Heart left ventricle (tissue), 16 donors: ENCODE measurements at places on chromosomes 3 and 15.

GRCh38 chr3:44862226-44862637 is 520 bp downstream of the TMEM42 start:
- no peaks in the 10 kb centered on the region for H3K27me3 ChIP-seq
- no peaks in the 10 kb centered on the region for H3K36me3 ChIP-seq
- peak overlapping the region; percentile 96 for H3K27ac ChIP-seq
- H3K4me1 ChIP-seq, result peaks cover 6% of the 10 kb centered on the region
- peak overlapping the region; percentile 73 for H3K4me3 ChIP-seq
- no peak for DNase-seq

GRCh38 chr3:185793381-185793780 is 31.5 kb downstream of the IGF2BP2 start:
- no peak for DNase-seq
- no peak overlapping the region for H3K4me3 ChIP-seq
- H3K36me3 ChIP-seq, result no peaks in the 10 kb centered on the region
- no peak overlapping the region for H3K27ac ChIP-seq
- no peaks in the 10 kb centered on the region for H3K4me1 ChIP-seq
- no peaks in the 10 kb centered on the region for H3K27me3 ChIP-seq

- H3K4me1 ChIP-seq, result peaks cover 35% of the 10 kb centered on the region
- H3K4me3 ChIP-seq, result no peak overlapping the region
- no peak overlapping the region for H3K27ac ChIP-seq
- DNase-seq, result no peak
These were observed 14.7 kb downstream of the CHD2 start for GRCh38 chr15:92914768-92915221.

GRCh38 chr3:117427081-117427480 is 717.5 kb downstream of the TUSC7 start:
- no peaks in the 10 kb centered on the region for H3K36me3 ChIP-seq
- no peak overlapping the region for H3K4me3 ChIP-seq
- no peak for DNase-seq
- H3K27ac ChIP-seq, result no peak overlapping the region

DNA sequence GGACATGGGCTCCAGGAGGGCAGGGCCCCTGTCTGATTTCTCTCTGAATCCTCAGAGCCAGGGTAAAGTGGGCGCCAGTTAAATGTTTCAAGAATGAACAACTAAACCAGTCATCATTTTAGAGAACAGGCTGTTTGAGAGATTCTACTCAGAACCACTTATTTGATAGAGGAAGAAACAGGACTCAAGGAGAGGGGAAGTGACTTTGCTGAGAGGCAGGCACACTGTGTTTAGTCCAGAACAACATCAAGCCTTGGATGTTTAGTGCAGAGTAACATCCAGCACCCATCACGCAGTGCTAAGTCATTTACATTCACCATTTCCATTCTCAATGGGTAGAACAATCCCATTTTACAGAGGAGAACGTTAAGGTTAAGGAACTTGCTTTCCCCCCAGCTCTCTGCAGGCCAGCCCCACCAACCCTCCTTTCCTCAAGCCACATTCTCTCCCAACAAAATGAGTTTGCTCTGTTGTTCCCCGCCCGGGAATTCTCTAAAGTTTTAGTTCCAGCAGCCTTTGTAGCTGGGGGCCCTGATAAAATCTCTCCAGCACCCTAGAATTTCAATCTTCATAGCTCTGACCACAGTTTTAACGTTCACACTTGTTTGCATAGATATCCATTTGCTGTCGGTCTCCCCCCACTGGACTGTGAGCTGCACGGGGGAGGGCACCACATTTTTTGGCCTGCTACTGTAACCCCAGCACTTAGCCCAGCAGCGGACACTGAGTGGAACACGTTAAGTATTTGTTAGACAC is 962 bp downstream of the NMNAT3 start:
- H3K27me3 ChIP-seq, result no peaks in the 10 kb centered on the region
- no peaks in the 10 kb centered on the region for H3K4me1 ChIP-seq
- H3K4me3 ChIP-seq, result peak overlapping the region; percentile 75
- no peaks in the 10 kb centered on the region for H3K36me3 ChIP-seq
- no peak for DNase-seq
- H3K27ac ChIP-seq, result no peak overlapping the region

DNA sequence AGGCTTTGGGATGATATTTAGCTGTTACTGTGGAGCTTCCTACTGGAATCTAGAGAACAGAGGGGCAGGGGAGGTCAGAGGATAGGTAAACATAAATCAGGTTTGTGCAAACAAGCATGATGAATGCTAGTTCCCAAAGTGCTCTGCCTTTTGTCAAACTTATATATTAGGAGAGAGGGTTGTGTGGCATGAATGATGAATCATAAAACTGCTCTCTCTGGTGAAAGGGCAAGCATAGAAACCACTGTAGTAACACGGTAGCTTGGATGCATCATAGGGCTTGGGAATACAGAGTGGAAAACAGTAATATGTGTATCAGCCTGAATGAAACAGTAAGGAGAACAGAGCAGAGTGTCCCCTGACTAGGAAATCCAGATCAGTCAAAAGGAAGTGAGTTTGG is 486.7 kb downstream of the IL5RA start:
- no peak overlapping the region for H3K4me3 ChIP-seq
- no peaks in the 10 kb centered on the region for H3K4me1 ChIP-seq
- H3K36me3 ChIP-seq, result no peaks in the 10 kb centered on the region
- H3K27me3 ChIP-seq, result no peaks in the 10 kb centered on the region
- no peak overlapping the region for H3K27ac ChIP-seq

DNA sequence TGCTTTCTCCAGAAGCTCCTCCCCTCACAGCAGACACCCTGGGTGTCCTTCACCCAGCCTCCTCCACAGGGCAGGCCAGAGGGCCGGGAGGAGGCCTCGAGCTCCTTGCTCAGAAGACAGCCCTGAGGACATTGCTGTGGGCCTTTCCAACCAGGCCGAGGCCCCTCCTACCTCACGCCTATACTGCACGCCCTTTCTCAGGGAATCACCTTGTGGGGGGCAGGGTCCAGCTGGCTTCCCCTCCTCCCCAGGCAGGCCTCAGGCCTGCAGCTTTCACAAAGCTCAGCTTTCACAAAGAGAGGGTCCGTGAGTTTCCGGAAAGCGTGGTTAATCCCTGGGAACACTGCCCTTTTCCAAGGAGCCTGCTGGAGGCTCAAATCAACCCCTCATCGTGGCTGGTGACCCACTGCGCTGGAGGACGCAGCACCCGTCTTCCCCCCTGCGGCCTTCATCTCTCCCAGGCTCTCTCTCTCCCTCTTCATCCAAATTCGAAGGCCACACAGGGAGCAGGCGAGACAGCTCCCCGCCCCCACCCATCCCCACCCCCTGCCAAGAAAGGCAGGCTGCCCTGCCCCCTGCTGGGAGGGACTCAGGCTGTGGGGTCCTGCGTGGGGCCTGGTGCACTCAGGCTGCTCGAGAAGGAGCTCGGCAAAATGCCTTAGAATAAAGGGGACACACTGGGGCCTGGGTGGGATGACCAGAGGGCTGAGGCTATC is 79.4 kb downstream of the OCA2 start:
- H3K4me1 ChIP-seq, result no peaks in the 10 kb centered on the region
- H3K4me3 ChIP-seq, result no peak overlapping the region
- DNase-seq, result no peak
- no peaks in the 10 kb centered on the region for H3K36me3 ChIP-seq
- H3K27ac ChIP-seq, result no peak overlapping the region

- no peak for DNase-seq
- H3K4me1 ChIP-seq, result no peaks in the 10 kb centered on the region
- no peaks in the 10 kb centered on the region for H3K36me3 ChIP-seq
- H3K27ac ChIP-seq, result no peak overlapping the region
- no peak overlapping the region for H3K4me3 ChIP-seq
These were observed 11.5 kb upstream of the SCAP start for GRCh38 chr3:47487265-47487664.
